NCI-H1694 treated with DMSO at 0.1 percent for 48 hours (cell line): ENCODE measurements at places on chromosomes 4 and X.
A peak's percentile ranks its signal among the peaks of the same experiment; 100 is the strongest.

DNA sequence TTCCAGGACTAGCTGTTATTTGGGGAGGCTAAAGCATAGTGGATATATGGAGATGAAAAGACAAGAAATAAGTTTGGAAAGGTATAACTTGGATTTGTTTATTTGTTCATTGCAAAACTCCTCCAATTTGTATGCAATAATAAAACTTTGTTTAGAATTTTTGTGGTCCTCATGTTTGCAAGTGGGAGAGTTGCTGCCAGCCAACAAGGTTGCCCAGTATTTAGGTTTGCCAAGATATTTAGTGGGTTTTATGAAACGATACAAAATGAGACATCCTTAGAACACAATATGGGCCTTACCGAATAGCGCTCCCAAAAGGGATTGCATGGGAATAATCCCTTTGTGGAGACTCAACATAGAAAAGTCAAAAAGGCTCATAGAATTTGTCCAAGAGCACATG is 162.1 kb downstream of the INPP4B start:
- DNase-seq, result no peak

DNA sequence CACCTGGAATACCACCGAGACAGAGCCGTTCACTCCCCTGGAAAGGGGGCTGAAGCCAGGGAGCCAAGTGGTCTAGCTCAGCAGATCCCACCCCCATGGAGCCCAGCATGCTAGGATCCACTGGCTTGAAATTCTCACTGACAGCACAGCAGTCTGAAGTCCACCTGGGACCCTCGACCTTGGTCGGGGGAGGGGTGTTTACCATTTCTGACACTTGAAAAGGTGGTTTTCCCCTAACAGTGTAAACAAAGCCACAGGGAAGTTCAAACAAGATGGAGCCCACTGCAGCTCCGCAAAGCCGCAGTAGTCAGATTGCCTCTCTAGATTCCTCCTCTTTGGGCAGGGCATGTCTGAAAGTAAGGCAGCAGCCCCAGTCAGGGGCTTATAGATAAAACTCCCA is 243.2 kb downstream of the RASL11B start:
- no peak for DNase-seq

DNA sequence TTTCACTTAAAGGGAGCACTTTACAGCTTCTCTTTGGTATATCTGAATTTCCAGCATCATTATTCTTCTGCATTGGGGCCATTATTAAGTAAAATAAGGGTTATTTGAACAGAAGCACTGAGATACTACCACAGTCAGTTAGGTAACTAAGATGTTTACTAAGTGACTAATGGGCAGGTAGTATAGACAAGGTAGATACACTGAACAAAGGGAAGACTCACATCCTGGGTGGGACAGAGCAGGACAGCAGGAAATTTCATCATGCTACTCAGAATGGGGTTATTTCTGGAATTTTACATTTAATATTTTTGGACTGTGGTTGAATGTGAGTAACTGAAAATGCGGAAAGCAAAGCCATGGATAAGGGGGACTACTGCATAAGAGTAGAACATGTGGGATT is 316.0 kb downstream of the CCSER1 start:
- DNase-seq, result no peak

- peak; percentile 65 for DNase-seq
Measured at GRCh38 chrX:19799319-19800182, 87.8 kb downstream of the SH3KBP1 start.

DNA sequence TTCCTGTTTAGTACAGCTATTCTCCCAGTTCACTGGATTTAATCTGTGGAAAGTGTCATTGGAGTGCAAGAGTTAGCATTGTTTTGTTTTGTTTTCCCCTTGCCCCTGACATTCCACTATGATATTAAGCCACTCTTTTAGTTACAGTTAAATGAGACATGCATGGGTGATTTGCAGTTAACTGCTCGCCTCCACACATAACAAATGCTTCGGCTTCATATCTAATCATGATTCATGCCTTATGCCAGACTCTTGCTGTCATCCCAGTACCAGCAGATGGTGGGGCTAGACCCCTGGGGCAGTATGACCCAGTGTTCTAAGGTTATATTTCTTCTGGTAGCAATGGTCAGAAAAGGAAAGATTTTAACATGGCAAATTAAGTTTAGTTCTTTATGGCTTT is 80.1 kb downstream of the RAP1GDS1 start:
- peak; percentile 70 for DNase-seq

- no peak for DNase-seq
Measured at GRCh38 chrX:98939456-98939855, 1470.6 kb downstream of the PCDH19 start.

GRCh38 chr4:152352622-152353116 is 183.2 kb downstream of the FBXW7 start:
- peak; percentile 76 for DNase-seq

GRCh38 chr4:171534391-171534790 is 278.8 kb upstream of the GALNTL6 start:
- no peak for DNase-seq

DNA sequence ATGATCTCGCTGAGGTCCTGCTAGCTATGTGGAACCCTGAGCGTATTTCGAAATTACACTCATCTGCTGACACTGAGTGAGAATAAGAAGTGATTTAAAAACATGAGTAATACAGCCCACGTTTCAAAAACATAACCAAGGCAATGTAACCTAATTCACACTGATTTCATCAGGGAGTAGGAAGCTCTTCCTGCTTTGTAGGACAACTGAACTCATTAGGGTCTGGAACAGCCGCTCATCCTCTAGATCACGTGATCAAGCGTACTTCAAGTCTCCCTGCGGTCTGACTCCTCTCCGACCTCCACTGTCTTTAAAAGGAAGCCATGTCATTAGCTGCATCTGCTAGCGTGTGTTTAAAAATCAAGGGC is 138.0 kb downstream of the NSUN7 start:
- peak; percentile 43 for DNase-seq

- no peak for DNase-seq
Measured at GRCh38 chr4:63029380-63029779, 1379.9 kb downstream of the TECRL start.

GRCh38 chrX:155819966-155820491 is 61.1 kb upstream of the VAMP7 start:
- peak; percentile 47 for DNase-seq

GRCh38 chrX:106278951-106279350 is 110.8 kb downstream of the PWWP3B start:
- DNase-seq, result no peak

DNA sequence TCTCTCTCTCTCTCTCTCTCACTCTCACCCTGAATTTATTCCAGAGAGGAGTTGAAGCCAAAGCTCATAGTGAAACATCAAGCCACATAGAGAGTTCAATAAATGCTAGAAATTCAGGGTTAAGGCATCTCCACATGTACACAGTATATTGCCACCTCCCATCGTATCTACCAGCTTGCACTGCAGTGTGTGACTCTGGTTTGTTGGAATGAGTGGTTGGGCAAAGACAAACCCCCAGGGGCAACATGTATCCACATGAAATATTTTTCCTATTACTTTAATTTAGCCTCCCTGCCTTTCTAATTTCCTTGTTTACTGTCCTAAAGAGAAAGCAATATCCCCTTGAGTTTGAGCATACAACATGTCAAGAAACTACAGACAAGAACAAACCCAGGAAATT is 247.3 kb downstream of the SPATA18 start:
- DNase-seq, result peak; percentile 61

GRCh38 chr4:169410839-169411770 is 140.3 kb upstream of the SH3RF1 start:
- DNase-seq, result no peak
